Activated CD4-positive, CD25-positive, alpha-beta regulatory T cell treated with anti-CD3 and anti-CD28 coated beads, Interleukin-2, amount 50 U/mL, for 72 hours (primary cell): ENCODE measurements at places on chromosomes 7 and 10.

DNA sequence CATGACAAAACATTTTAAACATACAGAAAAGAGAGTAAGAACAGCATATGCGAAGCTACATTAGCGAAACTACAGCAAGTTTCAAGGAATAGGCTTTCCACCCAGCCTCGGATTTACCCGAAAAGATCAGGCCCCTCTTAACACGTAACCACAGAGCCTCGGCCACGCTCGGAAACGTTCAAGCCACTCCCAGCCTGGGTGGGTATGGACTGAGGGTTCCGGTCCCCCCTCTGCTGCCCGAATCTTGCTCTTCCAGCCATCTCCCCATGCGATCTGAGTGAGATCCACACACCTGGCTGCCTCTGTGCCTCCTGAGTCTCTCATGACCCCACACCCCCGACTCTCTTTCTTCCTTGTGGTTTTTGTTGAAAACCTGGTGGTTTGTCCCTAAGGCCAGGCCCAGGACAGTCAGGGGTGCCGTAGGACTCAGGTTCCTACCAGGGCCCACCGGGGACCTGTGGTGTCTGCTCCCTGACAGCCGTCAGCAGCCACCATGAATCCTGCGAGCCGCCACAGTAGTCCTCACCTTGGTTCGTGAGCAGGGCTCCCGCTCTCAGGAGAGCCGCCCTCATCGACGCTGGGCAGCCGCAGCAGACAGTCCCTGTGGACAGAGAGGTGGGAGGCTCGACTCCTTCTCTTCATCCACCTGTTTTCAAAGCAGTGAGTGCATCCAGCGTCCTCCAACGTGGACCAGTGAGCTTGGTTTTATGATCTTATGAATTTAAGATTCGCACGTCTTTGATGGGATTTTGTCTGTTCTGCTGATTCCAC is 18.5 kb downstream of the KNDC1 start:
- no peak for DNase-seq

- DNase-seq: no peak
Measured at GRCh38 chr10:104433669-104434068, 80.0 kb downstream of the CFAP58 start.

DNA sequence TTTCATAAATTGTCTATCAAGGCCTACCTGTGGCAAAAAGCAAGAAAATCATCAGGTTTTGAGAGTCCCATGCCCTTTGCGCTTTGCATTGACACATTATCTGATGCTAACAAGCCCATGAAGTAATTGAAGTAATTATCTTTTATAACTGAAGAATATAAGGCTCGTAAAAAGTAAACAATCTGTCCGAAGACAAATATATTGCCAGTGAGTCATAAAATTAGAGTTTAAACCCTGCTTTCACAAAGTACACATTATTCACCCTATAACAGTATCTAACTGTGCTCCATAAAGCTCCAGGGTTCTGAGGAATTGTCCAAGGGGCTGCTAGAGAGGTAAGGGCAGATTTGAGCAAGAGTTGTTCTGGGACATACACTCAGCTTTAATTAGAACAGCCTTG is 102.3 kb upstream of the PPP1R3A start:
- no peak for DNase-seq

- no peak for DNase-seq
Measured at GRCh38 chr10:121952226-121952625, 22.8 kb downstream of the NSMCE4A start.

- no peak for DNase-seq
Measured at GRCh38 chr10:89159761-89160160, 47.4 kb downstream of the CH25H start.

GRCh38 chr10:99303899-99304861 is 25.0 kb upstream of the CNNM1 start:
- DNase-seq: no peak

DNA sequence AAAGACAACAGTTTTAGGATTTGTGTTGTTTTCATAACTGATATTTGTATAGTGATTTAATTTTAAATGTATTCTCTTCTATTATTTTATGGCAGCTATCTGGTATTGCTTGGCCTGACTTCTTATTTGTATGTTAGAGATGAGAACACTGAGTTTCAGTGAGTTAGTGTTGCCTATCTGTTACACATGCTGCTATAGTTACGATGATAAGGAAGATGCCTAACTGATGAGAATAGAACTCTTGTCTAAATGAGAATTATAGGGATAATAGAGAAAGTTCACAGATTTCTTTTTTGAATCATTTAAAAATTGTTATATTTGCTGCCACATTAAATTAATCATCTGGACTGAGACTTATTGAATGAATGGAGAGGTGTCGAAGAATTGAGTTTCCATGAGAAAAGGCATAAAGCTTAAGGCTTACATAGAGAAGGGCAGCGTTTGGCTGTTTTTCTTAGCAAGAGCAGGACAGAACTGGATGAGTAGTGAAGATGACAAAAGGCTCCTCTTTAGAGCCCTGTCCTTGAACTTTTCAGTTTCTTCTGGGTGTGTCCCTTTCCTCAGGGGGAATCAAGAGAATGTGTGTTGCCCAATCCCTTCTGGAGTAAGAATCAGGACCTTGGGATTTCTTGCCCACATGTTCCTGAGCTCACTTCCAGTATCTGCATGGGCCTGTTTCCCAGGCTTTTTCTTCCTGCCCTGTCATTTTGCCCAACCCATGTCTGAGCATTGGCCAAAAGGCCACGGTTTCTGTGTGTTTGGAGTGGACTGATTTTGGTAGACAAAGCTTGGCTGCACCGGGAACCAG is 195.6 kb upstream of the CSTF2T start:
- DNase-seq: no peak

DNA sequence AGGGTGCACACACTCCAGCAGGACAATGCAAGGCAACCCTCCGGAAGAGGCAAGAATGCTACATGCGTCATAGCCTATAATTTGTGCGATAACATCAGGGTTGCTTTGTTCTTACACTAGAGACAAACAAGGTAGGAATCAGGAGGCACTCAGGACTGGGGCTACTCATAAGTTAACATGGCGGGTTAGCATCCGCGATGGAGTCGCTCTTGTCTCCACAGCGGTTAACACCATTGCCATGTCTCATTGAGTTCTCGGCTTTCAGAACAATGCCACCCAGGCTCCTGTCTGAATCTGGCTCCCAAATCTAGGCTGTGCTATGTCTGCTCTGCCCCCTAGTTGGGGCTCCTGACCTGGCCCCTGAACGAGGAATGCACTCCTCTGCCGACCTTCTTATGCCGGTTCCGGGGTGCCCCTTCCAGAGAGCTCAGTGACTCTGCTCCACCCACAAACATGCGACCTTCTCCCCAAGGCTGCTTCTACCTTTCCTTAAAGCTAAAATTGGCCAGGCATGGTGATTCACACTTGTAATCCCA is 24.9 kb upstream of the SLF2 start:
- no peak for DNase-seq

DNA sequence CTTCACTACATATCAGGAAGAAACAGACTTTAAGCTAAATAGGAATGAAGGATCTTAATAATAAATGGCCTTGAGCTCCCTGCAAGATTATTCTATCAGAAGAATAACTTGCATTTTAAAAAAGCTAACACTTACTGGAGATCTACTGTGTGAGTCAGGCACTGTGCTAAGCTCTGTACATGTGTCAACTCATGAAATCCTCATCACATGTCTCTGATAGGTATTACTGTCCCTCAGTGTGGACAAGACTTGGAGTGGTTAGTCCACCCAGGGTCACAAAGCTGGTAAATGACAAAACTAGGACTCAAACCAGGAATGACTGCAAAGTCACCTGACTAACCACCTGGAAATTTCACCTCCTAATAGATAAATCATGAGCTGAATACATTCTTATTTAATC is 57.1 kb upstream of the KCTD7 start:
- no peak for DNase-seq

DNA sequence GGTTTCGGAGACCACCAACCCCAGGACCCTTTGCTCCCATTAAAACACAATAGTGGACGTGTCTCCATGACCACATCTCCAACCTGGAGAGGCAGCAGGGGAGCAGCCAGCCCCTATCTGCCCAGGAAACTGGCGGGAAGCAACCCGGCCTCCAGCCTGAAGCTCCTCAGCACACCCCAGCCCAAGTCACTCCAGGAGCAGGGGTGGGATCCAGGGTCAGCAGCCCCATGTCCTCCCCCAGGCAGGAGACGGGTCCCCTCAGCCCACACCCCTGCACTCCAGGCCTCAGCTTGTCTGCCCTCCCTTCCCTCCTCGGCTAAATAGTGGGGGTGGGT is 601 bp downstream of the ADAM8 start:
- no peak for DNase-seq

DNA sequence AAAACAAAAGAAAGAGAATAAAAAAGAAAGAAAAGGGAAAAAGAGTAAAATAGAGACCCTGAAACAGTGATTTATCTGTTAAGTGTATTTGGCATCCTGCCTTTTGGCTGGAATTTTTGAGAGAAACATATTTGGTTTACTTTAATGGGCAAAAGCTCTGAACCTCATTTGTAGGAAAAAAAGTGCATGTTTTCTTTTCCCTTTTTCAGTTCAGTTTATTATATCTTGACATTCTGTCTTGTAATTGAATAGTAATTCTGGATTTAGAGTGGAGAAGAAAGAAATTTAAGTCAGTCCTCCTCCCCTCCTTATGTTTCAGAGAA is 69.5 kb downstream of the ARID5B start:
- no peak for DNase-seq
